ENCODE measurements at places on chromosomes 1 and 21.

DNA sequence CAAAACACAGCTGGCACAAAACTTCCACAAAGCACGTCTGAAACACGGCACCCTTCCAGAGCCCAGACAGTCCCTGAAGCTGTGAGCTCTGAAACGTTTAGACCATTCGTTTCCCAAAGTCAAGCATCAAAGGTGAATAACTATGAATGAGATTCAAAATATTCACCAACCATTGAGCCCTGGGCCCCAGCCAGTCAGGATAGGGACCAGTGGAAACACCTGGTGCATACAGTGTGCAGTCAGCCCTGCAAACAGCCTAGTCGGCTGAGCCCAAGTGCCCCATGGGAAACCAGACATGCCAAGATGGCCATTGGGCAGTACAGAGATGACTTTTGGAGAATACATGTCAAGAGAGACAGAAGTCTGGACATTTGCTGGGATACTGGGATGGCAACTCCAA is 90.4 kb upstream of the EDN2 start:
- no peak for DNase-seq

DNA sequence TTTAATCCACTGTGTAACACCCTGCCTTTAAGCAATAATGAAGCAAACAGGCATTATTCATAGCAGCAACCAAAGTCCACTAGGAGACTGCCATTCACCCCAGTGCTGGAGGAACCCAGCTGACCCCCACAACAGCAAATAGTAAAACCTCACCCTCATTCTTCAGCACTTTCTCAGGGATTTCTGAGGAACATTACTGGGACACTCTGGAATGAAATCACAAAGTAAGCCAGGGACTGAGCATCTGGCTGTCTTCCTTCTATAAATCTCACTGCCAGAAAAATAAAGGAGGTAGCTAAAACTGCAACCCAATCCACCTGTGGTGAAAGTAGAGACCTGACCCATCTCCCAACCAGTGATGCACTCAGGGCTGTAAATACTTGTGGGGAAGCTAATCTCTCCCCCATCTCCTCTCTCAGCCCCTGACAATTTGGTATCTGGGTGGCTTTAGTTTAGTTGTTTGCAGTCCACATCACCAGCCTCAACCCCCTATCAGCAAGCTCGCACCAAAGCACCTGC is 47.1 kb downstream of the COL6A1 start:
- DNase-seq, result no peak

GRCh38 chr1:168513656-168514404 is 30.0 kb downstream of the XCL2 start:
- DNase-seq, result no peak

GRCh38 chr1:209076688-209077087 is 506.8 kb upstream of the CAMK1G start:
- no peak for DNase-seq

DNA sequence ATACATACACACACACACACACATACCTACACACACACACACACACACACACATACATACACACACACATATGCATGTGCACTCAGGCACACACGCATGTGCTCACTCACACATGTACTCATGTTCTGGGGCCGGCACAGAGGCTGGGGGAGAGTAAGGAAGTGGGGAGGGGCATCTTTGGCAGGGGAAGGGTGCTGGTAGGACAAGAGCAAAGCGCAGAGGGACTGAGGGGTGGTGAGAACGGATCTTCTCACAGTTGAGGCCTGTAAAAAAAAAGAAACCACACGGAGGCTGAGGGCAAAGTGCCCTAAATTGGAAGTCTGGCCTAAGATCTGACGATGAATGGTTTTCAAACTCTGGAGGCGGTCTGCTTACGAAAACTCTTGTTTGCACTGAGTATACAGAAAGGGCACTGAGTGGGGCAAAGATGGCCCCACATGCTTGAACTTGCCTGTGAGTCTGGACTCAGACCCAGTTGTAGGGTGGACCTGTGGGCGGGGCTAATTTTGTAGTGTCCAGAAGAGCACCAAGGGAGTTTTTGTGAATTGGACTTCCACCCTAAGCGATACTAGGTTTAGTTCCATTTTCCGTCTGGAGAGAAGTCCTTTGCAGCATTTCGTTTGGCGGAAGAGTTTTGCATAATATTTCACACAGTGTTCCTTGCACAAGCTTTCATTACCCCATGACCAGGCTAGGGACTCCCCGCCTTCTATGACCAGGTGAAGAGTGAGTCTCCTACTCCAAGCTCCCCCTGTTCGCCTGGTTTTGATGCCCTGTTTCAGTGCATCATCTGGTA is 79.3 kb upstream of the LYST start:
- DNase-seq, result no peak

DNA sequence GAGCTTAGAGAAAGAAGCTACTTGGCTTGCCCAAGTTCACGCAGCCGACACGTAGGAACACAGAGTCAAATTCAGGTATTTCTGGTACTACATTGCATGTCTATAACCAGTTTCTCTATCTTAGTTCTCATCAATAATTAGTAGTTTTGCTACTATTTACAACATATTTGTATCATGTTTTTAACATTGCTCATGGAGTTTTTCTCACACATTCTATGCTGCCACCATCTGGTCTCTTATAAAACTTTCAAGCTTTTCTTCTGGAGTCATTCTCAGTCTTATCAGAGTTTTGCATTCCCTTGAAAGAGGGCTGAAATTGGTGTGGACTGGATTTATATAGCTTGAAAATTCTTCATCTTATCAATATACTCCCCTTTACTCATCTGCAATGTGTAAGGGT is 118.8 kb upstream of the PALMD start:
- DNase-seq, result no peak

GRCh38 chr1:31241321-31241720 is 1.6 kb upstream of the NKAIN1 start:
- no peak for DNase-seq

All from mucosa of gallbladder (tissue), 1 donor.